ENCODE measurements at places on chromosomes 12 and 14.

DNA sequence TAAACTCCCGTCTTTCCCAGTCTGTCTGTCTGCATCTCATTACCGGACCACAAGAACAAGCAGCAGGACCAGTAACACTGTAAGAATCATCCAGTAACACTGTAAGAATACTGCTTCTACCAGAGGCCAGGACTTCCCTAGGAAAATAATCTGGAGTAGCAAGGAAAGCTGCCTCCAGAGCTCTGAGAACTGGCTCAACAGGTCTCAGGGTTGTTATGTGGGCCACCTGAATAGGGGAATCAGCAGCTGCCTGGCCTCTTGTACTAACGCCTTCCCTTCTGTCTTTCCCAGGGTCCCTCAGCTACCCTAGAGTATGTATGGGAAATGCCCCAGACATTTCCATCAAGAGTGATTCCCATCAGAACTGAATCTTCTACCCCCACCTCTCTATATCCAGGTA, 954 bp upstream of the SLC39A2 start:
- DNase-seq = no peak

GRCh38 chr12:102423462-102423861, 56.9 kb downstream of the IGF1 start:
- DNase-seq = no peak

- DNase-seq = no peak
Measured at GRCh38 chr14:89011355-89012281, 187.2 kb downstream of the TTC8 start.

GRCh38 chr12:95796982-95797289, 6.4 kb upstream of the NTN4 start:
- DNase-seq = no peak

- no peak for DNase-seq
Measured at GRCh38 chr12:55705782-55706402, 1.8 kb downstream of the ITGA7 start.

GRCh38 chr14:20397511-20397910, 15.8 kb downstream of the TEP1 start:
- DNase-seq = no peak

DNA sequence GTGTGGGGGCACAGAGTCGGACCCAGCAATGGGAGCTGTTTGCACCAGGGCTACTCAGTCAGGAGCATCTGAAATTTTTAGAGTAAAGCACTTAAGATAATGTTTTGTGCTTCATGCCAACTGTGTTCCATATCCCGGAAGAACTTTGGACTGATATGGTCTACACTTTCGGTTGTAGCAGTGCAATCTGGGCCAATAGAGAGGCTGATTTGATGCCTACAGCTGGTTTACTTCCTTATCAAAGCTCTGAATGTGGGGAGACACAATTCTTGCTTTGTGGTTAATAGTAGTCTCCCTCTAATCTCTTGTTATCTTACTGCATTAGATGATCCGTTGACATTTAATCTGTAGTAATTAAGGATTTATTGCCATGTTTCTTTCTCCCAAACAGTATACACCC, 7.8 kb upstream of the VDR start:
- no peak for DNase-seq

DNA sequence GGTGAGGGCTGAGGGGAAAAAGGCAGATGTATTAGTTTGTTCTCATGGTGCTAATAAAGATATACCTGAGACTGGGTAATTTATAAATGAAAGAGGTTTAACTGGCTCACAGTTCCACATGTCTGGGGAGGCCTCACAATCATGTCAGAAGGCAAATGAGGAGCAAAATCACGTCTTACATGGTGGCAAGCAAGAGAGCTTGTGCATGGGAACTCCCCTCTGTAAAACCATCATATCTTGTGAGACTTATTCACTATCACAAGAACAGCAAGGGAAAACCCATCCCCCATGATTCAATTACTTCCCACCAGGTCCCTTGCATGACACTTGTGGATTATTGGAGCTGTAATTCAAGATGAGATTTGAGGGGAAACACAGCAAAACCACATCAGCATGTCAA, 1220.9 kb downstream of the GALC start:
- DNase-seq = no peak

GRCh38 chr12:20305470-20305869, 62.9 kb upstream of the PDE3A start:
- DNase-seq = no peak

GRCh38 chr14:29370024-29370423, 557.6 kb downstream of the PRKD1 start:
- no peak for DNase-seq

DNA sequence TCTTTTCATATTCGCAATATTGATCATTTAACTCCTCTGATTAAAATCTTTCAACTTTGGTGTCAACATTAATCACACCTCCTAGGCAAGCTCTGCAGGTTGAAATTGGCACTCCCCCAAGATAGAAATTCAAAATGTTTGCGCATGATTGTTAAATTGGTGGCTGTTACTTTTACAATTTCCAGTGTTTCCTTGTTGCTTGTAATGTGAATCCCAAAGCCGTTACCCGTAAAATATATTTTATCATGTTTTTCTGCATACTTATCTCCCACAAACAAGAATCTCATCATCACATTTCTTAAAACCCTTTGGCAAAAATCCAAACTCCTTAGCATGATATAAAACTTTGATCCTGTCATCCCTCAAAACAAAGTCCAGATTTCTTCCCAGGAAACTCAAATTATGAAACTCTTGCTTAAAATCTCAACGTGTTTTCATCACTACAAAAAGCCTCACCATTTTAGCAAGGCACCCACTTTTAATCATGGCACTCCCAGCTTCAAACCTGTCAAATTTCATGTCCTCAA, 14.7 kb downstream of the RTL1 start:
- DNase-seq = no peak

GRCh38 chr12:98416845-98417244, 98.5 kb upstream of the TMPO start:
- DNase-seq = no peak

DNA sequence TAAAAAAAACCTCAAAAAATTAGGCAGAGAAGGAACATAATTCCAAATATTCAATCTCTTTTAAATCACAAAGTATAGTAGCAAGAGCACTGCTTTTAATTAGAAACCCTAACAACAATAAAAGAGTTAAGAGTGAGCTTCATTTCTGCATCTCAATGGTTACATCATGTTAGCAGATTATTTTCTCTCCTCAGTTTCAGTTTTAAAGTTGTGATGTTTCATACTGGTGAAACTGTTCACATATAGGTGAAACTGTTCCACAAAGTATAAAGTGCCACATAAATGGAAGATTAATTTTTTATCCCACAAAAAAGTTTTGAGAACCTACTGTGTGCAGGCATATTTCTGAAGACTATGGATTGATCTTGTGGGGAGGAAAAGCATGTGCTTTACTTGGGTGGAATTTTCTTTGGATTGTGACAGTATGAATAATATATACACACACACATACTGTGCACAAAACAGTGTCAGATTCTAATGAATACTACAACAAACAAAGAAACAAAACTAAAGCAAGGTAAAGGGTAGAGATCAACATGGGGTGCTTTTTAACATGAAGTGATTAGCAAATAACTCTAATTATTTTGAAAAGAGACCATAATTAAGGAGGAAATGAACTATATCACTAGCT, 17.1 kb downstream of the LUM start:
- no peak for DNase-seq

DNA sequence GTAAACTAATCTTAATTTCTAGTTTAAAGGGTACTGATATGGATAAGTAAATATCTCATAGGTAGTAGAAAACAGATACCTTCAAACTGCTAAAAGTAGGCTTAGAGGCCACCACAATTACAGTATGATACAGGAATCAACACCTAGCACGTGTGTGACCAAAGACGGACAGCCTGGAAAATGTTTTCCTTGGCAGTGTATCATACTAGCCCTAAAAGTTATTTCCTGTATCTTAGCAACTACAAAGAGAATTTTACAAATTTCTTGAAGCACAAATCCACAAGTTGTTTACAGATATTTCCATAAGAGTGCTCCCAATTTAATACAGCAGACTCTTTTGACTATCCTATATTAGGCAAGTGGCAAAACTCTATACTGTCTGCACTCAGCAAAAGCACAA, 106.0 kb downstream of the ITPR2 start:
- DNase-seq = no peak

- DNase-seq = peak; percentile 2
Measured at GRCh38 chr12:132284827-132285741, 44.3 kb downstream of the GALNT9 start.

DNA sequence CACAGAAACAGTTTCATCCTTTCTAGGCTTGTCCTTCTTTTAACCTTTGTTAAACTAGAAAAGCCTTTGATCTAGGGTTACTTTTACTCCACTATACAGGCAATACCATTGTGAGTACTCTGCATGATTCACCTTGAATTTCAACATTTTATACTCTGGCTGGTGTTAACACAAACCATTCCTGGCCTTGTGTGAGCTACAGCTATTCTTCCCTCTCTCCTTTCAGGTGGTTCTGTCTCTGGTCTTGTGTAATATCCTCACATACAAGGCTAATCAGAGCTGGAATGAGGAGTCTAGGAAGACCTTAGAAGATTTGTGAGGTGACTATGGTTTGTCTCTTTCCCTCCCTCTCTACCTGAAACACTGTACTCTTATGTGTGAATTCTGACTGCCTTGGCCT, 837.4 kb upstream of the USP15 start:
- DNase-seq = no peak

DNA sequence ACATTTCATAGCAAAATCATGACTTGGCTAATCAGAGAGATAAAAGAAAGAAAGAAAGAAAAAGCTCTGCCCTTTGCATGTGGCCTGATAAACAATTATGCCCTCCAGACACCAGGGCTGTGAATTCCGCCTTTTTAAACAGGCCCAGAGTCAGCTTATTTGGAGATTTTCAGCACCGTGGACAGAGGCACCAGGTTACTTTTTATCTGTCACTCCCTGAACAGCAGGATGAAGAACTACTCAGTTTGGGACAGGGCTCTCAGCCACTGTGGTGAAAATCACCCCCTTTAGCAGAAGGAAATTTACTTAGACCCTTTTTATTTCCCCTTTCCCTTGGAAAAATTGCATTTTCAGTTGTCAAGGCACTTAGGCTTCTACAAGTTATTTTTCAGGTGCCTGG, 359.9 kb downstream of the NRXN3 start:
- no peak for DNase-seq

GRCh38 chr14:77007975-77008421, 20.5 kb downstream of the IRF2BPL start:
- DNase-seq = no peak

GRCh38 chr12:75859868-75860267, 171.7 kb downstream of the PHLDA1 start:
- no peak for DNase-seq
